IMR-90 (cell line): ENCODE measurements at places on chromosomes 5 and 9. TPM values are rescaled to one million over a fixed set of nuclear protein-coding genes. Genes with fewer than 3 reads are reported as not detected.

The PCDHGA4 gene
- polyA plus RNA-seq, result 3.0 and 3.5 TPM in 2 replicates

The PTGER4 gene
- 10.1 and 15.4 TPM in 2 replicates for polyA plus RNA-seq

DNA sequence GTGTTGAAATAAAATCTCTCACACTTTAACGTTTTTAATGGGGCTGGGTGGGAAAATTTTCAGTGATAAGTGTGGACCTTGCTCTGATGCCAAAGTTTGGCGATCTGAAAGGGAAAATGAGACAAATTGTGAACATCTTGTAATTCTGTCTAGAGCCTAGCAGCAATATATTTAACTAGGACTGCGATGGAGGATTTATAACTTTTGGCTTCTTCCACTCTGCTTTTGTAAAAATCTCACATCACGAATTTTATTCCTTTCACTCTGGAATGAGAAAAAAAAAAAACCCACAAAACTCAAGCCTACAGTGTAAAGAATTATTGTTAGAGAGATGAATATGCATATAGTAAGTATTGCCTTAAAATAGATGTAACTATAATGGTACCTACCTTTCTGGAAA, 19.9 kb downstream of the CCNH start:
- H3K4me3 ChIP-seq, result no peak overlapping the region
- DNase-seq, result no peak
- H3K27ac ChIP-seq, result no peak overlapping the region
- H3K4me1 ChIP-seq, result peaks cover 14% of the 10 kb centered on the region

DNA sequence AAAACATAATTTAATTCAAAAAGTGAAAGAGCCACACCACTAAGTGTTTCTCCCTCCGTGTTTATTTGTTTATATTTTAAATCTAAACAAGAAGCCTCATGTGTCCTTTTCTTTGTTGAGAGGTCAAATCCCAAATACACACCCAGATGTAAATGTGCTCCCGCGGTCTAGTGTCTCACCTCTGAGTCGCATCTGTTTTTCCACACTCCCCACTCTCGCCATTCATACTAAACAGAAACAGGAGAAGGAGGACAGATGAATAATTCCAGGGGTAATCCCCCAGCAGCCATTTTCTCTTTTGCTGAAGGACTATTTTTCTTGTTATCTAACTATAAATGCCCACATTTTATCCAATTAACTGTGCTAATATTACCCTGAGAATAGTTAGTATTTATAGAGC, 361.6 kb upstream of the RIOK2 start:
- no peaks in the 10 kb centered on the region for H3K27me3 ChIP-seq
- H3K4me1 ChIP-seq, result no peaks in the 10 kb centered on the region
- no peak overlapping the region for H3K27ac ChIP-seq
- no peak overlapping the region for H3K4me3 ChIP-seq

DNA sequence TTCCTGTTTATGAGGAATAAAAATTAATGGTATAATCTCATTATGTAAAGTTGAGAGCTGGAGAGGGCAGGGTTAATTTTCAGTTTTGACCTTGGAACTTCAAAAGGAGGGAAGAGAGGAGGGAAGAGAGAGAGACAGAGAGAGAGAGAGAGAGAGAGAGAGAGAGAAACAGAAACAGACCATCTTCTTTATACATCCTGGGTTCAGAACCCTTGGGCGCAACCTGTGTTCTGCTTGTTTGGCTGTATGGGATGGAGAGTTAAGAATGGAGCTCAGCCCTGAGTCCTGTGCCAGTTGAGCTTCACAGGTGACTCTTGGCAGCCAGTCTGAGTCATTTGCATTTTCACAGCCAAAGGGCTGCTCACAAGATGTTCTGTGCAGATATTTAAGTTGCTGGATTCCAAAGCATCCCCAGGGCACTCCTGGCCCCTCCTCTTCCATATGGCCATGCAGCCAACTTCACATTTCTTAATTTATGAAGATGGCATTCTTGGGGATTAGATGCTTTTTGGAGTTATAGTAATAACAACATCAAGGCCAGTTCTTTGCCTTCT, 143.5 kb downstream of the CARTPT start:
- H3K27ac ChIP-seq, result no peak overlapping the region
- H3K4me3 ChIP-seq, result no peak overlapping the region
- DNase-seq, result no peak
- peaks cover 4% of the 10 kb centered on the region; the same call in 1 of the 2 replicates for H3K4me1 ChIP-seq

DNA sequence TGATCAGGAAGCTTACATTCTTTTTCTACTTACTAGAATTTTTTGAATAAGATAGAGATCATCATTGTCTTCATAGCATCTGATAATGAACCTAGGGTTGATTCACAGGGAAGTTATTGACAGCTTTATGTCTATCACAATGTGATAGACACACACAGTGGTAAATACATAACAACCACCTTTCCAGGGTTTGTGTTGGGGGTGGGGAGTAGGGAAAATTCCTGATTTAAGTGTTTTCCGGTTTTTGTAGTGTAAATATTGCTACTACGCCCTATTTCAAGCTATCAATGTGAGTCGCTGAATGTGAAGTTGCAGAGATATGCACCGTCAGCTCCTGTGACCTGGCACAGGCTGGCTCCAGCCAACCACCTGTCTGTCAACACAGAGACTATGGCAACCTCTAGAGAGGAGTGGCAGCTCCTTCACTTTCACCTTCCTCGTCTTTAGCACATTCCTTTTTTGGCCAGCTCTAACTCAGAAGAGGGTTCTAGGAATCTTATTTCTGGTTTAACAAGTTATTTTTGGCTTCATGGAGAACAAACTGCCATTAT, 224.9 kb downstream of the MAT2B start:
- DNase-seq, result no peak

- DNase-seq, result no peak
- no peaks in the 10 kb centered on the region for H3K4me1 ChIP-seq
- H3K27ac ChIP-seq, result no peak overlapping the region
Measured at GRCh38 chr9:89803403-89803802, 198.6 kb downstream of the GADD45G start.

DNA sequence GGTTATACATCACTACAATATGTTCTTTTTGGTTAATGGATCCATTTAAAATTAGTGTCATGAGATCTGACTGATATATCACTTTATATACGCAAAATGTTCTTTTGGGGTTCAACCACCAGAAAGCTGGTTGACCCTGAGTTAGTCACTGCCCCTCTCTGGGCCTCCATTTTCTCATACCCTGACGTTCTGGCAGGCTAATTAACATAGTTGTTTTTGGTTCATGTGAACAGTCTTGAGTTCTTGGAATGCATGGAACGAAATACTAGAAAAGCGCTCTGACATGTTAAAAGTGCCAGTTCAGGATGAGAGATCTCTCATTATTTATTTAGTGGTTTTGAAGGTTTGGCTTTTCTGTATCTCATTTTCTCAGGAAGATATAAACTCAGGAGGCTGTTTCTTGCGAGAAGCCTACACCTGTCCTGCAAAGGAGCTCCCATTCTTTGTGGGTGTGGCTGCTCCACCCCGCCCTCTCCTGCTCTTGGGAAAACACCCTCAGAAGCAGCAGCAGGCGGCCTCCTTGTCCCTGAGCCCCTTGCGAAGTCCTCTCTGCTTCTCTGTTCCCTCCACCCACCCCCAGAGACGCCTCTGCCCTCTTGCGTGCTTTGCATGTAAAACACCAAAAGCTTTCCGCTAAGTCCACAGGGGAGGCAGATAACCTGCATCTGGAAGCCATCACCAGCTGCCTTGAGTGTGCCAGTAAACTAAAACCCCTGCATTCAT, 302.4 kb upstream of the PANK3 start:
- peaks cover 1% of the 10 kb centered on the region; the same call in 1 of the 2 replicates for H3K27me3 ChIP-seq
- no peaks in the 10 kb centered on the region for H3K36me3 ChIP-seq
- H3K4me1 ChIP-seq, result no peaks in the 10 kb centered on the region
- H3K4me3 ChIP-seq, result no peak overlapping the region
- no peak for DNase-seq
- no peak overlapping the region for H3K27ac ChIP-seq

DNA sequence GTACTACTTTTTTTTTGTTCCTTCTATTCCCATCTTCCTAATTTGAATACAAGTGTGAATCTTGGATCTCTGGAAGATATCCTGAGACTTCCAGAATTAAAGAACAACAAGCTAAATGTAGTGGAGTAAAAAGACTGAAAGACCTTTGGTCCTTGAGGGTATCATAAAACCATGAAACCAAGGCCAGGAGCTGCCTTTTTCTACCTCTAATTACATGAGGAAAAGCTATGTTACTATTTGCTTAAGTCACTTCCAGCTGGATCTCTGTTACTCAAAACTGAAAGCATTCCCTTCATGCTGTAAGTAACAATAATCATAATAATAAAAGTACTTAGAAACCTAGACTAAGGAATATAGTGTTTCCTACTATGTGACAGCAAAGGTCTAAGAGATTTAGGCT, 649.6 kb downstream of the KCTD16 start:
- H3K27ac ChIP-seq, result no peak overlapping the region
- no peaks in the 10 kb centered on the region for H3K4me1 ChIP-seq
- no peak overlapping the region for H3K4me3 ChIP-seq
- DNase-seq, result no peak
- H3K27me3 ChIP-seq, result no peaks in the 10 kb centered on the region

GRCh38 chr9:74775396-74775795, 112.3 kb downstream of the TRPM6 start:
- H3K36me3 ChIP-seq, result no peaks in the 10 kb centered on the region
- no peaks in the 10 kb centered on the region for H3K27me3 ChIP-seq
- no peak overlapping the region for H3K4me3 ChIP-seq
- no peaks in the 10 kb centered on the region for H3K4me1 ChIP-seq
- DNase-seq, result no peak

- H3K4me1 ChIP-seq, result no peaks in the 10 kb centered on the region
- peaks cover 11% of the 10 kb centered on the region for H3K27me3 ChIP-seq
- no peaks in the 10 kb centered on the region for H3K36me3 ChIP-seq
Measured at GRCh38 chr5:180470966-180471582, 23.1 kb upstream of the CNOT6 start.

GRCh38 chr9:5899292-5899691, 8.6 kb downstream of the MLANA start:
- no peaks in the 10 kb centered on the region for H3K4me1 ChIP-seq
- no peaks in the 10 kb centered on the region for H3K36me3 ChIP-seq
- H3K27ac ChIP-seq, result no peak overlapping the region
- no peak for DNase-seq
- no peak overlapping the region for H3K4me3 ChIP-seq
- H3K27me3 ChIP-seq, result no peaks in the 10 kb centered on the region

GRCh38 chr5:1801967-1802295, 724 bp downstream of the NDUFS6 start:
- H3K27me3 ChIP-seq, result no peaks in the 10 kb centered on the region
- peak overlapping the region; percentile 98 for H3K4me3 ChIP-seq
- H3K27ac ChIP-seq, result peak overlapping the region; percentile 92
- H3K4me1 ChIP-seq, result peaks cover 11% of the 10 kb centered on the region
- peaks cover 48% of the 10 kb centered on the region for H3K36me3 ChIP-seq

- no peak for DNase-seq
- H3K4me1 ChIP-seq, result no peaks in the 10 kb centered on the region
- H3K4me3 ChIP-seq, result no peak overlapping the region
- H3K27ac ChIP-seq, result no peak overlapping the region
Measured at GRCh38 chr5:17678751-17679324, 44.6 kb downstream of the TAF11L14 start.

GRCh38 chr5:125326150-125326510, 579.7 kb upstream of the ZNF608 start:
- no peak overlapping the region for H3K27ac ChIP-seq
- peak; percentile 88 for DNase-seq
- H3K27me3 ChIP-seq, result no peaks in the 10 kb centered on the region
- no peaks in the 10 kb centered on the region for H3K36me3 ChIP-seq
- peaks cover 2% of the 10 kb centered on the region for H3K4me1 ChIP-seq

GRCh38 chr5:65823204-65823603, 101.2 kb downstream of the NLN start:
- H3K4me1 ChIP-seq, result 0 out of 2 replicates have a peak, but pooled peaks cover 3% of the 10 kb centered on the region
- H3K27ac ChIP-seq, result no peak overlapping the region
- H3K4me3 ChIP-seq, result no peak overlapping the region
- H3K27me3 ChIP-seq, result no peaks in the 10 kb centered on the region
- peaks cover 4% of the 10 kb centered on the region; the same call in 1 of the 2 replicates for H3K36me3 ChIP-seq
- peak; percentile 23 for DNase-seq
